ENCODE measurements at places on chromosomes 1 and 21.

DNA sequence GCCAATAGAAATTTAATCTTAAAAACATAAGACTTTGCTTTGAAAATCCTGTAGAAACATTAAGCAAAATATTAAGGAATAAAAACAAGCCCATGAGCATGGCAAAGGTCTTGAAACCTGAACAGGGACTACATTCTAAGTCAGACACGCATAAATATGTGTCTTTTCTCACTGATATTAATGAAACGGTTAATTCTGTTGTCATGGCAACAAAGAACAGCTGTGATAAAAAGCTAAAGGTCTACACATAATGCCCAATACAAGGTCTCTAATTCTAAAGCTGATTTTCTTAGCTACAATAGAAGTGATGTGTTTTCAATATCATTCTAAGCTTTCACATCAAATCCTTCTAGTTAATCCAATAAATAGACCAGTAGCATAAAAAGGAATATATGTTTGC is 331.7 kb downstream of the PTBP2 start:
- DNase-seq: no peak

DNA sequence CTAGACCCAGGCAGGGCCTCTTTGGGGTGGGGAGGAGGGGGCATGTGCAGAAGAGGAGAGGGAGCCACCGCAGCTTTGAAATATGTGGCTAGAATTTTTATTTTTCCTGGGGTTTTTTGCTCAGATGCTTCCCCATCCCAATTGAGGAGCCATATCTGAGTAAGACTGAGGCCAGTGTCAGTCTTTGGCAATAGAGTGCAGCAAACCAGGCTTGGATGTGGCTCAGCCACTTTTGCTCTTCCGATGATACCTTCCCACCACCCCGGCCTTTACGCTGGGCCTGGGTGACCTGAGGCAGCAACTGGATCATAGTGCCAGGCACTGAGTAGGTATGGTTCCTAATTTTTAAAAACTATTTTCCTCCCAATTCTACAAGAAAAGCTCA is 36.9 kb downstream of the KIAA1614 start:
- no peak for DNase-seq

DNA sequence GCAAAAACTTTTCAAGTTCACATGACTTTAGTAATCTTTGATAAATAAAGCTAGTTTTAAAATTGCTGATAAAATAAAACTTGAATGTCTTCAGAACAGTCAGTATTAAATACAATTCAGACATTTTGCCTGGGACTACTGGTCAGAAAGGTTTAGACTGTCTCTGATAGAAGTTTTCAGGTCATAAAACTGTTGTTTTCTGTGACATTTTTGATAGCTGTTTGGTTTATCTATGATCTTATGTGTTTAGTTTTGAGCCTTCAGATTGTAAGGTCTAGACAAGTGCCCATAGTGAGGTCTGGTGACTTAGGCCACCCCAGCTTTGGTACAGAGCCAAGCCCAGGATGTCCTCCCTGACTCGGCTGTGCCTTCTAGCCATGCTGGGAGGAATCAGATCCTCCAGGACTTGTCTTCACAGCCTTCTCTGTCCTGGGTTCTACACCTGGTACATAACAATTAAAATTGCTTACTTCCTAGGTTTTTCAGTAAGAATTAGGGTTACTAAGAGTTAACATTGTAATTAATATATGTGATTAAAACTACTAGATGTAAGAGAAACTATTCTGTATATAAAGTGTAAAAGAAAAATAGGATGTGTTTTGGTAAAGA is 15.1 kb upstream of the DNAH14 start:
- no peak for DNase-seq

DNA sequence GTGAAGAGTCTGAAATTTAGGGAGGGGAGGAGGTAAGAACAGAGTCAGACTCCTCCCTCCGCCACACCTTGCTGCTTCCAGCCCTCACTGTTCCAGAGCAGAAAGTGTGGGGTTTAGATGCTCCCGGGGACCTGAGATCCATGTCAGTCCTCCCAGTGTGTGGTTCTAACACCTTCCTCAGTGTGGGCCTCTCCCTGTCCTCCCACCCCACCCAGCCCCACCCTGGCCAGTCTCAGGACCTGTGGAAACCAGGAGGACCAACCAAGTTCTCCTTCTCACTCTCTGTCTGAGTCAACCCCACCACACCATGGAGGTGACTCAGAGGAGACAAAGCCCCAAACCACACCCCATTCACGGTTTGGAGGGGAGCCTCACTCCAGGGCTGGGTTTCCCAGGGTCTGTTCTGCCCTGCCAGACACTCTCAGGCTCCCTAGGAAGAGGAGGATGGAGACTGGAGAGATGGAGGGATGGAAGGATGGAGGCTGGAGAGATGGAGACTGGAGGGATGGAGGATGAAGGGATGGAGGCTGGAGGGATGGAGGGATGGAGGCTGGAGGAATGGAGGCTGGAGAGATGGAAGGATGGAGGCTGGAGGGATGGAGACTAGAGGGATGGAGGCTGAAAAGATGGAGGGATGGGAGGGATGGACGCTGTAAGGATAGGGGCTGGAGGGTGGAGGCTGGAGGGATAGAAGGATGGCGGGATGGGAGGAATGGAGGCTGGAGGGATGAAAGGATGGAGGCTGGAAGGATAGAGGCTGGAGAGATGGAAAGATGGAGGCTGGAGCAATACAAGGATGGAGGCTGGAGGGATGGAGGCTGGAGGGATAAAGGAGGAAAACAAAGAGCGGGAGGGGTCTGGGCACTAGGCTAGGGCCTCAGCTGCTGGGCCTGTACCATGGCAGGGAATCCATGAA is 100.9 kb upstream of the RUNX3 start:
- DNase-seq: peak; percentile 66

GRCh38 chr1:169906938-169907337 is 13.2 kb upstream of the SCYL3 start:
- DNase-seq: no peak

DNA sequence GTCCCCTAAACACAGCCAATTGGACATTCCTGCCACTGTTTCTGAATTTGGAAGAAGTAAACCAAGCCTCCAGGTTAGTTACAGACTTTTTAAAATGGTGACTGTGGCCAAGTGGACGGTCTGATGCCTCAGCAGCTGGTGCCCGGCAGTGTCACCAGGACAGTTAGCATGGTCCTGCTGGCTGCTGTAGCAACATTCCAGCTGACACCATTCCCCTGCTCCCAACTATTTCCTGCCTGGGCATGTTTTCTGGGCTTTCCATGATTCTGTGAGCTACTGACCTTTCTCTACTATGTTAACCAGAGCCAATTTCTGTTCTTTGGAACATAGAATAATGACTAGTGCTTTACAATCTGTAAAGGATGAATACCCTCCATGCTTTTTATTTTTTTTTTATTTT is 95.0 kb downstream of the TLR5 start:
- DNase-seq: no peak

GRCh38 chr1:94743862-94744261 is 76.3 kb upstream of the SLC44A3 start:
- no peak for DNase-seq

DNA sequence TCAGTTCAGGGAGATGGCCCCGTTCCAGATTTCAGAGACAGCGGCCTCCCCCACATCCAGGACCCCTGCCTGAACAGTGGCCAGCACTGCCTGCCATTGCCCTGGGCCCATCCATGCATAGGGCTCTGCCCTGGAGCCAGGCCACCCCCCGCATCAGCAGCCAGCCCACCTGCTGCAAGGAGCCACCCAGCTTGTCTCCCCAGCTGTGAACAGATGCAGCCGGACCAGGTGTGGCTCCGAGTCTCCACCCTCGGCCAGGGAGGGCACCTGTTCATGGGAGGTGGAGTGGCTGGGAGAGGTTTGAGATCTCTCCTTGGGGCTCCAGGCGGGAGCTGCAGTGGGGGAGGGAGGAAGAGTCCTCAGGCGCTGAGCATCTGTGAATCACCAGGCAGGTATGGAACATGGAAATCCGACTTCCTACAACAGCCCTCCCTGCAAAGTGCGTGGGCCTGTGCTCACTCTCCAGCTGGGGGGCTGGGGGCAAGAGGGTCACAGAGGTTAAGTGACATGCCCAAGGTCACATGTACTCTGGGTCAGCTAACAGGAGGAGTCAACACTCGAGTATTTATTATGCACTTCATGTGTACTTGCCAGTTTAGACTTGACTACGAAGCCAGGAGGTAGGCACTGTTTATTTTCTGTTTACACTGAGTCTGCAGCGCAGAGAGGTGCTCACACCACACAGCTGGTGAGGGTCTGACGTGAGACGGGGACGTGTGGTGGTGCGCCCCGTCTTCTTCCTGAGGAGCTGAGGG is 4.8 kb upstream of the HES5 start:
- DNase-seq: no peak

- DNase-seq: no peak
These were observed 642.9 kb downstream of the PTPRU start for GRCh38 chr1:29879217-29879616.

Data from stimulated activated CD4-positive, alpha-beta T cell treated with anti-CD3 and anti-CD28 coated beads, Interleukin-4, amount 100 ng/mL, for 1 hour (primary cell).